EH (cell line): ENCODE measurements at places on chromosomes 5 and 9.
A peak's percentile ranks its signal among the peaks of the same experiment; 100 is the strongest.

DNA sequence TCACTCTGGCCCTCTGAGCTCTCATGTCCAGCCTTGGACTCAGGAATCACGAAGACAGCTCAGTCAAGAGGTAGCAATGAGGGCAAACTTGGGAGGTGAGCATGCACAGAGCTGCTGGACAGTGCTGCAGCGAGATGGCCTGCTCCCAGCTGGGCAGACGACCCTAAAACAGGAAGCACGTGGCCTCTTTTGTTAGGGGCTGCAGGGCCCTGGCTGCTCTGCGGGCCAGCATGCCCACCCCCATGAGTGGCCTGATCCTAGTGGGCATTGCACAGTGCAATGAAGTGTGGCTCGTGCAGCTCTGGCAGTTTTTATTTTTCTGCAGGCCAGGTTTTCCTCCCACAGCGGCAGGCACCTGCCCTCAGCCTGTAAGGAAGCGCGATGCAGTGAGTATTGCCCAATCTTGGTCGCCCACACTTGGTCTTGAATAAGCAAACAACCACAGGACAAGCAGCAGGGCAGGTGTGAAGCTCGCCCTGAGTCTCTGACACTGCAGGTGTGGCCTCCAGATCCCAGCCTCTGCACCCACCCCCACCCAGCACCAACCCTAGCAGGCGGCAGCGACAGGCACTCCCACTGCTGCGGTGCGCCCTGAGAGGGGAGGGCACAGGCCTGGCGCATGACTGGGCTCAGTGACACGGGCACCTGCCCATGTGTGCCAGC, 60.8 kb downstream of the SEMA4D start:
- DNase-seq, result no peak

DNA sequence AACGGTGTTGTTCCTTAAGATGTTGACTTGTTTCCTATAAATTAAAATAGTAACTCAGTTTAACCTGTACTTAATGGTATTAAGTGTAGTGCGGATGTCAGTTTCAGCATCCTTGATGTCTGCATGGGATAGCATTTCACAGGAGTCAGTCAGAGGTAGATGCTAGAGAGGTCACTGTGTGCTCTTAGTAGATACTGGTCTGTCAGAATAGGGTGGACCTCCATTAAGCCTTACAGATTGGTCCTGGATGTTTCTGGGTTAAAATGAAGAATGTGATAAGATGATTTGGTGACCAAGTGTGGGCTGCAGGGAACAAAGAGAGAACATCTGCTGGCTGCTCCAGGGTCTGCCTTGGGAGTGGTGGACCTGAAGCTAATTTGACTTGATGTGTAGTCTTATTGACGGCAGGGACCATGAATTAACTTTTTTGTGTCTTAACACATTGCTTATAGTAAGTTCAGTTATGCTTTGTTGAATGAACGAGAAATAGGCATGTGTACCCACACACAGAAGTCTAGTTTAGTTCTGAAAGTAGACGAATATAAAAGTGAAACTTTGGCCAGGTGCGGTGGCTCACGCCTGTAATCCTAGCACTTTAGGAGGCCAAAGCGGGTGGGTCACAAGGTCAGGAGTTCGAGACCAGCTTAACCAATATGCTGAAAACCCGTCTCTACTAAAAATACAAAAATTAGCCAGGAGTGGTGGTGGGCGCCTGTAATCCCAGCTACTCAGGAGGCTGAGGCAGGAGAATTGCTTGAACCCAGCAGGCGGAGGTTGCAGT, 12.5 kb downstream of the RAB24 start:
- no peak for DNase-seq

DNA sequence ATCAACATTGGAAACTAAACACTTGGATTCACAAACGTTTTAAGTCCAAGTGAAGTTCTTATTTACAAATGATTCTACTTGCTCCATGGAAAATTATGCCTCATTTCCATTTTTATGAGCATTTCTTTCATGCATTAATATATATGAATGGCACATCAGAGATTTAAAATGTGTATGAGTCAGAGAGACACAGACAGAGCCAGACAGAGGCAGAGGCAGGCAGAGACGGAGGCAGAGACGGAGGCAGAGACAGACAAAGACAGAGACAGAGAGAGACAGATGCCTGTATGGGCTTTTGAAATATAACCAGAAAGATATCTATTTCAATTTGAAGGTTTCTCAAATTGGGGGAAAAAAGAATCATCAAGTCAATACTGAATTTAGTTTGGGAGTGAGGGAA, 649.0 kb downstream of the PTPRD start:
- no peak for DNase-seq

- DNase-seq, result no peak
Measured at GRCh38 chr5:126108470-126108869, 314.7 kb upstream of the GRAMD2B start.

DNA sequence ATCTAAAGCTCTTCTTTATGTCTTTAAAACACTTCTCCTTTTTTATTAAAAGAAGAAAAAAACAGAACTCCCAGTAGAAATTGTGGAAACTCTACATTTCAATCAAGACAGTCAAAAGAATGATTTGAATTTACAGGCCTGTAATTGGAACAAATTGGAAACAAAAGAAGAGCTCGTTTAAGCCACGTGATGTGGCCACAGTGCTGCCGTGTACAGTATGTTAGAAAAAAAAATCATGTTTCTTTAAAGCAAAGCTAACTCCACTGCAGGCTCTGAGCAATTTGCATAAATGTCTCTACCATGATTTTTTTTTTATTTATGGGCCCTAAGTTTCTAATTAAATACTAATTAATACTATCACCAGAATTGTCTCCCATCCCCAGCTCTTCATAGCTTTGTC, 325.6 kb downstream of the ZSWIM6 start:
- no peak for DNase-seq

GRCh38 chr5:116273448-116274242, 188.8 kb downstream of the COMMD10 start:
- peak; percentile 61 for DNase-seq

DNA sequence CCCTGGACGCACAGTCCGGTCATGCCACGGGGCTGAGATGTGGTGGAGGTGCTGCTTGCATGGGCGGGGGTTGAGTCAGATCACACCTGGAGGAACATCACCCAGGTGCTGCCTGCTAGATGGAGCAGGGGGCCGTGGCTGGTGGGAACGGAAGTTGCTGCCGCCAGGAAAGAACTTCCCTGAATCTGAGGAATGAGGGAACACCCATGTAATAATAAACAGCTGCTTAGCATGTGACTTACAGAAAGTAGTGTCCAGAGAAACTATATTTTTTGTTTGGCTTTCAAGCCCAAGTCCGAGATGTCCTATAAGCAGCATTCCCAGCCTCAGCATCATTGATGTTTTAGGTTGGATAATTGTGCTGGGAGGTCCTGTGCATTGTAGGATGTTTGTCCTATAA, 27.1 kb upstream of the FAM240B start:
- DNase-seq, result peak; percentile 3
